ENCODE measurements at places on chromosomes 3 and 15. TPM values are rescaled to one million over a fixed set of nuclear protein-coding genes. Genes with fewer than 3 reads are reported as not detected.

Gene PXYLP1
- total RNA-seq, result 9.2 TPM

Gene FBLN2
- 76.3 TPM for total RNA-seq

GRCh38 chr15:51183076-51183475 is 88.4 kb upstream of the TNFAIP8L3 start:
- no peak for DNase-seq

GRCh38 chr15:100308213-100308600 is 33.6 kb downstream of the ADAMTS17 start:
- peak; percentile 76 for DNase-seq

- peak; percentile 57 for DNase-seq
These were observed 4.7 kb downstream of the CCDC51 start for GRCh38 chr3:48435223-48435595.

DNA sequence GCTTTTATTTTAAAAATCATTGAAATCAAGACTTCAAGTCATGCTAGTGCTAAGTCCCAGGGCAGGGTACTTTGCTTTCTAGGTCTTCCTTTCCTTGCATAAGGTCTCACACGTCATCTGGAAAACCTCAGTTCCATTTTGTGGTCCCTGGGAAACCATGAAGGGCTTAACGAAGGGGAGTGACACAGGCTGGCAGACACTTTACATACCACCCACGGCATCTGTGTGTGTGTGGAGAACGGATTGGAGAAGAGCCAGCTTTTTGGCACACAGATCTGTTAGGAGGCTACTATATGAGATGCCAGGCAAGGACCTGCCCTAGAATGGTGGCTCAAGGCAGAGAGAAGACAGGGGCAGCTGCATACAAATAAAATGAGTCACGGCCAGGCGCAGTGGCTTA is 107.5 kb upstream of the NSMCE3 start:
- DNase-seq, result no peak

Gene PPP1R14D
- not detected for total RNA-seq

DNA sequence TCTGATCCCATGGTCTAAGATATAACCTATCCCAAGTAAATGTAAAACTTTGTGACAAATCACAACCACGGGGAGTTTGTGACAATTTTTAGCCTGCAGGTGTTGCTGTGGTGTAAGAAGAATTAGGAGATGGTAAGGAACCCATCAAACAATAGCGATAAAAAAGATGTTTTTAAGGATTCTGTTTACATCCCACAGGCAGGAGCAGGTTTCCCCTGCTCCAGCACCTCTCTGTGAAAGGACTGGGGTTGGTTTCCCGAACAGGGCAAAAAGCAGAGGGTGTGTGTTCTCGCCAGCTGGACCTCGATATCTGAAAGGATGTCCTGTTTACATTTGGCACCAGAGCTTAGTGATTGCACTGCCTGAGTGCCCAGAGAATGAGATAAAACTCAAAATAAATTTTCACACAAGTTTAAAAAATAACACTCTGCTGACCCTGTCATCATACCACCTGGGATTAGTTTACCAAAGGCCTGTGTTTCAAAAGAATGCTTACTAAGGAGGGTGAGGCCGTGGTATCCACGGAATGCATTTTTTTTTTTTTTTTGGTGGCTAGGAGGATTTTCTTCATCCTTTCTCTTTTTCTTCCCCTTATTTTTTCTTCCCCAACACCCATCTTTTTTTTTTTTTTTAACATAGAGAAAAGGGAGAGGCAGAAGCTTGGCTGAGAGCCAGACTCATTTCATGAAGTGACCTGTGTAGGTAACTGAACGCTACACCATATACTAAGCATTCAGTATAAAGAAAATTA is 151.8 kb upstream of the DPH6 start:
- DNase-seq, result no peak

DNA sequence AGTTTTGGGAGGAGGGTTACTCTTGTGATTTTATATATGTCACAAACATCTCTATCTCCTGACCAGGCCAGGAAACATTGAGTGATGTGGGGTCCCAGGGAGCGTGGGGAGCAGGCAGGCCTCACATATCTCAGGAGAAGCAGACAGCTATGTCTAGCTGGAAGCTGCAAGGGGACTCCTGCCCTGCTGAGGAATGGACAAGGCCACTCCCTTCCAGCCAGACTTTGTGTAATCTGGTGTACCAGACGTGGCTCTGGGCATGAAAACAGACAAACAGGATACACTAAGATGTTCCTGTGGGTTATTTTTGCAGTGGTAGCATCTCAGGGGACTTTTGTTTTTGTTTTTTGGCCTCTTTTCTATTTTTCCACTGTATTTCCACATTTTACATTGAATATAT is 23.2 kb downstream of the CYP8B1 start:
- DNase-seq, result no peak

GRCh38 chr3:177465257-177465642 is 268.0 kb upstream of the TBL1XR1 start:
- peak; percentile 94 for DNase-seq

Gene RASGRF1
- total RNA-seq, result 1.2 TPM

- DNase-seq, result no peak
These were observed 274.9 kb upstream of the SEMA6D start for GRCh38 chr15:47442371-47442770.

Gene FAM227B
- 11.8 TPM for total RNA-seq

Gene PLSCR2
- not detected for total RNA-seq

Gene SPESP1
- total RNA-seq, result 3.6 TPM

DNA sequence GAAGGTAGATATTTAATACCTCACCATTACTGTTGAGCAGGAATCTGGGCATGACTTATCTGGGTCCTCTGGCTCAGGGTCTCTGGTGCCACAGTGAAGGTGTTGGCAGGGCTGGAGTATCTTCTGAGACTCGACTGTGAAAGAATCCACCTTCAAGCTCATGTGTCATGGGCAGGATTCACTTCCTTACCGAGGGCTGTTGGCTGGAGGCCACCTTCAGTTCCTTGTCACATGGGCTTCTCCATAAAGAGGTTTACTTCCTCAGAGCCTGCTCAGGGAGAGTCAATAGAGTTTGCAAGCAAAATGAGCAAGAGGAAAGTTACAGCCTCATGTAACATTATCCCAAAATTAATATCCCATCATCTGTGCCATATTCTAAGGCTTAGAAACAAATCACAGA is 459.5 kb downstream of the NR2F2 start:
- DNase-seq, result no peak

DNA sequence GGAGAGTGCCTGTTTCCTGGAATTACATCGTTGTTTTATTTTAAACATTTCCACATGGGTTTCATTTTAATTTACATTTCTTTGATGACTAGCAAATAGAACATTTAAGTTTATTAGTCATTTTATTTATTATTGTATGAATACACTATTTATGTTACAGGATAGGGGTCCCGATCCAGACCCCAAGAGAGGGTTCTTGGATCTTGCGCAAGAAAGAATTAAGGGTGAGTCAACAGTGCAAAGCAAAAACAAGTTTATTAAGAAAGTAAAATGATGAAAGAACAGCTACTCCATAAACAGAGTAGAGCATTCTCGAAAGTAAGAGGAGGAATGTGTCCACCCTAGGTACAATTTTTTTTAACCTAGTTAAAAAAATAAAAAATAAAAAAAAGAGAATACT is 539.5 kb downstream of the NAALADL2 start:
- DNase-seq, result no peak

DNA sequence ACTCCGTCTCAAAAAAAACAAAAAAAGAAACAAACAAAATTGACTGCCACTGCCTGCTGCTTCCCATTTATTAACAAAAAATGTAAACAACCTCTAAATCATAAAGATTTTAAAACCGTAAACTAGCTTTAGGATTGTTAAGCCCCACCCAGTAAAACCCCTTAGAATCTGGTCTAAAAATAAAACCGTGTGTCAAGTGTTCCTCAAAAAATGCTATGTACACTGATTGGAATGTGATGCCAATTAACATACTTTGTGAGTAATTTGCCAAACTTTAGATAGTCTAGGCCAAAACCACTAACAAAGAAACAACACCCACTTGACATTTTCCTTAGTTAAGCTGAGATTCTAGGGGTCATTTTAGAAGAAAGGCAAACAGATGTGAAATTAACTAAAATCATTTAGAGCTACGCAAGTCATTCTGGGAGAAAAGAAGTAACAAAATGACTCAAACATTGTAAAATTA is 5.3 kb downstream of the RAF1 start:
- DNase-seq, result no peak

DNA sequence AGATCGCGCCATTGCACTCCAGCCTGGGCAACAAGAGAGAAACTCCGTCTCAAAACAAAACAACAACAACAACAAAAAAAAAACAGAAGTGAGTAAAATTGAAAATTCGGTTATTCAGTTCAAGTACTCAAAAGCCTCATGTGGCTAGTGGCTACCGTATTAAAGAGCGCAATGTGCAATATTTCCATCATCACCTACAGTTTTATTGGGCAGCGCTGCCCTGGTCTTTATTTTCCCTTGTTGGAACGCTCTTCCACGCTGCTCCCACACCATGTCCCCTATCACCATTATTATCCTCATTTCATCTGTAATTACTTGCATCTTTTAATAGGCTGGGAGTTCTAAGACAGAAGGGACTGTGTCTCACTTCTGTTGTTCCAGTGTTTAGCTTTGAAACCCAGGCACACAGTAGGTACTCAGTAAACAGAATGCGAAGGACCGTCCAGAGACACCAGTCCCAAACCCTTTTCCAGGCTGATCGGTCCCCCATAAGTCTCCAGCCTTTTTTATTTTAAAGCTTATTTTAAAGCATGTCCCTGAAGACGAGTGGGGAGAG is 423 bp upstream of the HACD3 start:
- no peak for DNase-seq

- DNase-seq, result no peak
These were observed 353.9 kb upstream of the ROPN1 start for GRCh38 chr3:124345845-124346244.

GRCh38 chr15:56537881-56538280 is 72.9 kb upstream of the MNS1 start:
- DNase-seq, result no peak

GRCh38 chr15:67839929-67840748 is at the start of gene RNU6-1:
RNU6-1 (minus strand) TSS chr15:67840045.
- peak; percentile 97 for DNase-seq

GRCh38 chr3:115685097-115685496 is 61.8 kb downstream of the GAP43 start:
- no peak for DNase-seq

DNA sequence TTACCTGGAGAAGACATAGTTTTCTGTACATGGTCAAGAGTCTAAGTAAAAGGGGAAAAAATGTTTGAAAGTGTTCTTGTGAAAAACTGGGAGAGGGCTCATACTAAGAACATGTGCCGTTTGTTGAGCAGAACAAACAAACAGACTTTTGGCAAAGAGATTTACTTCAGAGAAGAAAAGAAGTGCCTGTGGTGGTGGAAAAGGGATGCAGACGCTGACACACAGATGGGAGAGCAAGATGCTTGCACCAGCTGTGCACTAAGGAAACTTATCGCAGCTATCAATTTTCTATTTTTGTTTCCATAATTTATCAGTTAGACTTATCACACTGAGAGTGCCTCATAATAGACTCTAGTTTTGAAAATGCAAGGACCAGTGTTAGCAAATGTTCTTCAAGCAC is 259.6 kb upstream of the PDZRN3 start:
- no peak for DNase-seq

- no peak for DNase-seq
These were observed 109.6 kb upstream of the RBMS3 start for GRCh38 chr3:29171043-29171990.

GRCh38 chr3:31252216-31253185 is 280.2 kb upstream of the STT3B start:
- DNase-seq, result no peak

DNA sequence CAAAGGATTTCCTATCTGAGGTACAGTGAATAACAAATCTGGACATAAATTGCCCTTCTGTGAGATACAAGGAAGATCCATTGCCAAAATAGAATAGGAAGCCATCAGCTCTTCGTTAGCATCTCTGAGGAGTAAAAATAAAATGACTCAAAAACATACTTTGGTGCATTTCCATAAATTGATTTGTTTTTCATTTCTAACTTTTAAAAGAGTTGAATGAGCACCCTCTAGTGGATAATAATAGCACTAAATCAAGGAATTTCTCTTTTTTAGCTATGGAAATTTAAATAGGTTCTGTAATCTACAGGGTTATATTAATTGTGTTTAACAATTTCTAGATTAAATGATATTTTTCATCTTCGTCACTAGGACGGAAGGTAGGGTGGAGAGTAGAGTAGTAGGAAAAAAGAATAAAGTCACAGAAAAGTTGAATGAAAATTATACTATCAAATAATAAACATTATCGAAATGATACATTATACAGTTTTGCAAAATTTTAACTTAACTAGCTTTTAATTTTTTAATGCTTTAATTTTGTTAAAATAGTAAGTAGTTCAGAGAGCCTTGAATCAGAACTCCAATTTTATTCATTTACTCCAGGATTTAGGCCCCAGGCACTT is 6.4 kb downstream of the NSUN3 start:
- DNase-seq, result no peak

GRCh38 chr3:157333551-157333991 is 103.1 kb upstream of the PTX3 start:
- no peak for DNase-seq

DNA sequence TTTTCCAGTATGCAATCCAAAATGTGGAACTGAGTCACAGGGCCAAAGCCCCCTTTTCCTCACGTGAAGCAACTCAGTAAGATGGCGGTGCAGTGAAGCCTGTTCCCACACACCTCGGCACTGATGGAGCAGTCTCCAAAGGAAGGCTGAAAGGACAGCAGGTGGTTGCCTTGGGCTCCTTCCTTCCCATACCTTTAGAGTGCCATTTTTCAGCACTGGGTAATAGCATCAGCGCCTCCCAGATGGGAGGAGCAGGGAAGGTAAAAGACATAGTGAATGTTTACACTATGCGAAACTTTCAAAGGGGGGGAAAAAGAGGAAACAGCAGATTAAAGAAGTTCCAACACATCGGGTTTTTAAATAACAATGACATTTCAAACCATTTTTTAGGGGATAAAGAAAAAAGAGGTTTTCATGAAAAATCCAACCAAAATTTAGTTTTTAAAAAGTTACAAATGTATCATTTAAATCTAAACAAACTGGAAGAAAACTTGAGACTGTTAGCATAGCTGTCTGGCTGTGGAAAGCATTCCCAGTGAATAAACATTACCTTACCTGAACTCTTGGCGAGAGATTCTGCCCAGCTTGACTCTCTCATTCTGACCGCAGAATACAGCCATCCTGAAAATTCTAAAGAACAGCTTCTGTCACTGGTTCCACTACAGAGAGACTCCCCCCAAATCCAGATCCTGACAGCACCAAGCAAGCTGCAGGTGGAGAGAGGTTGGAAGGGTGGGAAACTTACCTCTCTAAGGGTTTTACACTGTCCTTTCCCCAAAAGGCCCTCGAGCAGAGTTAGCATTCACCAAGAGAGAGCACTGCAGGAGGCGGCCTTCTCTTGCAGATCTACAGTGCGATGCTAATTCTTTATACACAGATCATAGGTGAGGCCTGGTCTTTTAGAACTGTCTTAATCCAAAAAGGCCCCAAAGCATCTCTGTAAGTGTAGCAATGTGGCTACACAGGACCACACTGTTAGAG is 32.6 kb downstream of the ABCC5 start:
- DNase-seq, result no peak

Gene RASL12
- total RNA-seq, result 29.1 TPM

GRCh38 chr3:190526787-190527762 is 13.2 kb downstream of the IL1RAP start:
- no peak for DNase-seq

All from sigmoid colon (tissue), 7 donors.